ENCODE measurements at places on chromosomes 7 and 10.

DNA sequence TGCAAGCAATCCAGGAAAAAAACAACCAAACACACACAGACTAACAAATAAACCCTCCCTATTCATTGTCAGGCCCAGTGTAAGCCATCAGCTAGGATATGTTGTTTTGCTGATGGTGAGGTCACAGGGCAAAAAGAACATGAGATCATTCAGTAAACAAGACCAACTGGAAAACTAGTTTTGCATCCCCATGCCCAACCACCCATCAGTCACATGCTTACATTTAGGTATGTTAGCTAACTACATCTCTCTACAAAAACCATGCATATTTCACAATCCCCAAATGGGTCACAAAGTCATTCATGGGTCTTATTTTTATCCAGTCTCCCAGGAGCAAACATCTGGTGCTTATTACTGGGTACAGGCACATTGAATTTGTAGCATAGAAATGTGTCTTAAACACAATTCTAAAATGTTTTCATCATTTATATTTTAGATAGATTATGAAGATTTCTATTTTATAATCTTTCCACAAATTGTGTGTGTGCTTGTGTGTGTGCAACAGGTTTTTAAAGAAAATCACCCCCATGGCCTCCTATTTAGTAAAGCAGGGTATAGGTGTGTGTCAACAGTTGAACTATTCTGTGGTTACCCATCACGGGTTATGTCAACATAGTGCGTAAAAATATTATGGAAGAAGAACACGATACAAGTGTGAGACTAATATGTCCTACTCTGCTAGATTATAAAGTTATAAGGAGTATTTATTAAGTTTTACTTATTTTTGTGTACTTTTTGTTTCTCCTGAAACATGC is 103.8 kb upstream of the AKR1E2 start:
- DNase-seq, result no peak

- no peak for DNase-seq
Observed at GRCh38 chr10:89257581-89257980, 6.0 kb upstream of the LIPA start.

- no peak for DNase-seq
Observed at GRCh38 chr7:151385626-151386300, 24.1 kb downstream of the WDR86 start.

DNA sequence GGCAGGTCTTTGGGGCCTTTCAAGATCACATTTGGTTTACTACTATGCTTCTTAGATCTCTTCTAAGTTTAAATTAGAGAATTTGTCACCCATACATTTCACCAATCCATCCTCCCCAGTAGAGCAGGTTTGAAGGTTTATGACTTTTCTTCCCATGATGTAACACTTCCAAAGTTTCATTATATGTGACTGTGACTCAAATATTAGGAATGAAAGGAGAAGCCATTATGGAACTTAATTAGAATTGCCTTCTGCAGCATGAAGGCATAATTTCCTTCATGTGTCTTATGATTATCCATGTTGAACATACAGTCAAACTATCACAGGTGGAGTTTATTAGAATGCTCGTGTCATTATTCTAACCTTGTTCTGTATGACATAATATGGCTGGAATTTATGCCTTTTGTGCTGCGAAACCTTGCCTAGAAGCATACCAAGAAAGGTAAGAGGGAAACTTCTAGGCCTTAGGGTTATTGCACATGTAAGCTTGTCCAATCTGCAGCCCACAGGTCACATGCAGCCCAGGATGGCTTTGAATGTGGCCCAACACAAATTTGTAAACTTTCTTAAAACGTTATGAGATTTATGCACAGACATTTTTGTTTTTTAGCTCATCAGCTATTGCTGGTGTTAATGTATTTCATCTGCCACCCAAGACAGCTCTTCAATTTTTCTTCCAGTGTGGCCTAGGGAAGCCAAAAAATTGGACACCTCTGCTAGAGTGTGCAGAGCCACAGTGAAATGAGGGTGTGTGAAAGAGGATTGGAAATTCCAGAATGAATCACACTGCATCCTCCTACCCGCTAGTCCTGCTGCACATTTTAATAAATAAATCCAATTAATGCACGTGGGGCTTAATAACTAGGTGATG is 133.6 kb downstream of the TMEM26 start:
- DNase-seq, result no peak

DNA sequence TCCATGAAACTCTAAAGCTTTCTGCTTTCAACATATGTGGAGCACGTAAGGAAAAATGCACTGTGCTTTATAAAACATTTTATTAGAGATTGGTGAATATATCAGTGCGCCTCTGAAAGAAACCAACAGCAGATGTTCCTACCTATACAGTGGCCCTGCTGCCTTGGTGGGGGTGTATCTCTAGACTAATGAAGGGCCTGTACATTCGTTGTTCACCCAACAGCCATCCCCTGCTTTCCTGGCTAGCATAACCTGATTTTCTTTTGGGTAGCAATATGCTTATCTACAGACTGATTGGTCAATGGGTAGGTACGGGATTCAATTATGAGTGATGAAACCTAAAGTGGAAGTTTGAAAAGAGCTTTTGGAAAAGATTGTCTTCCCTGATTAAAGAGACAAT is 119.7 kb upstream of the FAM133B start:
- no peak for DNase-seq

DNA sequence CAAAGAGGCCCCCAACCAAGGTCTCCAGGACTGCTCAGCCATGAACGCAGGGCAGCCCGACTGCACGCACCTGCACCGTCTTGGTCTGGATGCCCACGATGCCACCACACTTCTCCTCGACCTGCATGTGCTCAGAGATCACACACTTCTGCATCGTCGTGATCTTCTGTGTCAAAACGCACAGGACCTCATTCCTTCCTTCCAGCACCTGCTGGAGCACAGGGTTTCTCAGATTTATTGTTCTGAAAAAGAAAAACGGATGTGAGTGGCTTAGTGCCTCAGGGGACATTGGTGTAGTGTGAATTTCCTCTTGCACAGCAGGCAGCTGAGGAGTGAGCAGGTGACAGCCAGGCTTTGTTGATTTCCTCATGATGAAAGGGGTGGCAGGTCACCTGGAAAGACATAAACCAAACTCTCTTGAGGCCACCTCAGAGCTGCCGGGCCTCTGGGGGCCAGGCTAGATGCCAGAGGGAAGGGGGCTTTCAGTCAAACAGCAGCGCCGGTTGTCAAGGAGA is 38.2 kb downstream of the GSDME start:
- DNase-seq, result no peak

- DNase-seq, result peak; percentile 71
Observed at GRCh38 chr10:52443419-52444388, 129.6 kb downstream of the DKK1 start.

DNA sequence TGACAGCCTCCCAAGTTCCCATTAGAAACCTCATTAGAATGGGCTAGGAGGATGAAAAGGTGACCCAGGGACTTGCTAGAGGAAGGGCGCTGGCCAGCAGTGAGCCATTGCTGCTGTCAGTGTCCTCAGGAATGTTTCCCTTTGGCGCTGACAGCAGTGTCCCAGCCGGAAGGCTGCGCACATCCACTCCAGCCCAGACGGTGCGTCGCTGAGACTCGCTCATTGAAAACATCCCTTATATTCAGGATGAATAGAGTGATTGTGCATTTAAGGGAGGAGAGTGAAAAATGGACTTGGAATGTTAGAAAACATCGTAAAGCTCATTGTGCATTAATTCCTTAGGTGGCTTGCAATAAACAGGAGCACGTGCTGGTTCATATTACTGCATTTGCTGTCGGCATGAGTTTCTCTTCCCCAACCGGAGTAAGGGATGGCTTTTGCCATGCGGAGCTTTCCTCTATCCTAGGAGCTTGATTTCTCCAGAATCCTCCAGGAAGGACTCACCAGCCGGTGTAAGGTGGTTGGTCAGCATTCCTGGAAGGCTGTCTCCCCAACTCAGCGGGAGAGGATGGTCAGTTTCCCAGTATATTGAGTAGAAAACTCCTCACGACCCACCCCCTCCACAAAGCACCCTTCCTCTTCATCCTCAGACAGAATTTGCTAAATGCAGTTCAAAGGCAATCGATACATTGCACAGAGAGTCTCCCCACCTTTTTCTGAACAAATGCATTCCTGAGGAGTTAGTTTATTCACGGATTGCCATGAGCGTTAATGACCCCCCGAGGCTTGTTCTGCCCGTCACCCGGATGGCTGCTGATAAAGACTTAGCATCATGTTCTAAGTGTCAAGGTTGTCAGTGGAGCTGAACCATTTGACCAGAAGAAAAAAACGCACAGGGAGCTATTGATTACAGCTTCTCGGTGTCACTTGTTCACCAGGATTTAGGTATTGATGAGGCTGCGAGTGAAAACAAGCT is 201.8 kb downstream of the EBF3 start:
- DNase-seq, result no peak
